ENCODE measurements at places on chromosomes 6 and 20.

GRCh38 chr20:58349570-58349969 lies 39.5 kb upstream of the VAPB start:
- no peak for DNase-seq

DNA sequence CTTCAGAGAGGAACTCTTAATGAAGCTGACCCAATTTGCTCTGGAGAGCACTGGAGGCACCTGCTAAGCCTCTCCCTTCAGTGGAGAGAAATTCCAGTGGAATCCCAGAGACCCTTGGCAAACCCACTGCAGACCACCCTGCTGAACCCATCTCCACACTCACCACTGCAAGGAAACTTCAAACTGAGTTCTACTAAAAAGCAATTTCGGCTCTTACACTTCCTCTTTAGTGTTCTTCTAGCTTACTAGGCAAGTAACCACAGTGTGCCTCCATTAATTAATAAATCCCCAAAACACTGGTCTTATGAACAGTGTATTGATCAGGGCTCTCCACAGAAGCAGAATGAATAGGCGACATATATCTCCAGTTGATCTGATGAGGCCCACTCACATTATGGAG lies 43.0 kb upstream of the HLA-E start:
- DNase-seq = no peak

DNA sequence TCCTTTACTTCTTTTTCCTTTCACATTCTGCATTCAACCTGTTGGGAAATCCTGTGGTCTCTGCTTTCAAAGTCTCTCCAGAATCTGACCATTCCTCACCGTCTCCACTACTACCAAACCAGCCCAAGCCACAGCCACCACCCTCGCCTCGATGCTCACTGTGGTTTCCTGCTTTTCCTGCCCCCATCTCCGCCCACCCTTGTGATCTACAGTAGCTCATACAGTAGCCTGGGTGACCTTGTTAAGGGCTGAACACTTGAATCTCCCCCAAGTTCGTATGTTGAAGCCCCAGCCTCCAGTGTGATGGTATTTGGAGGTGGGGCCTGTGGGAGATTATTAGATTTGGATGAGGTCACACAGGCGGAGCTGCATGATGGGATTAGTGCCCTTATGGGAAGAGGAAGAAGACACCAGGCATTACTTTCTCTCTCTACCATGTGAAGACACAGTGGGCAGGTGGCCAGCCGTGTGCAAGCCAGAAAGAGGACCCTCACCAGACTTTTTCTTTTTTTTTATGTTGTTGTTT lies 189.0 kb upstream of the UST start:
- no peak for DNase-seq

- DNase-seq = no peak
Measured at GRCh38 chr6:151275121-151275520, 35.4 kb downstream of the AKAP12 start.

DNA sequence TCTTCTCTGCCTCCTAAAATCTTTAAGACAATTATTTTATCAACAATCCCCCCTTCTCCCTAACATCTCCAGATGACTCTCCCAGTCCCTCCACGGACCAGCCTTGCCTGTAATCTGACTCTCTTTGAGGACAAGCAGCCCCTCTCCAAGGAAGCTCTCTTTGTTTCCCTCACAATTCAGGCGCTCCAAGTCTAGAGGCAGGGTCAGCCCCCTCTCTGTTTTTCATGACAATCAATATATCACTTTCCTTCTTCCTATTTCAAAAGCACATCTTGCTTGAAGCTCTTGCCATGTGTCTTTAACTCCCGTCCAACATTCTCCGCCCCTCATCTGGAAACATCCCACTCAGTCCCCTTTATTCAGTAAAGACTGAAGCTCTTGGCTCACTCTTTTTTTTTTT lies 393.4 kb upstream of the SULF2 start:
- DNase-seq = no peak

- DNase-seq = no peak
Measured at GRCh38 chr6:121616406-121616805, 181.0 kb downstream of the GJA1 start.
